Heart right ventricle (tissue), 16 donors: ENCODE measurements at places on chromosomes 1 and 21. TPM values are rescaled to one million over a fixed set of nuclear protein-coding genes. Genes with fewer than 3 reads are reported as not detected.

DNA sequence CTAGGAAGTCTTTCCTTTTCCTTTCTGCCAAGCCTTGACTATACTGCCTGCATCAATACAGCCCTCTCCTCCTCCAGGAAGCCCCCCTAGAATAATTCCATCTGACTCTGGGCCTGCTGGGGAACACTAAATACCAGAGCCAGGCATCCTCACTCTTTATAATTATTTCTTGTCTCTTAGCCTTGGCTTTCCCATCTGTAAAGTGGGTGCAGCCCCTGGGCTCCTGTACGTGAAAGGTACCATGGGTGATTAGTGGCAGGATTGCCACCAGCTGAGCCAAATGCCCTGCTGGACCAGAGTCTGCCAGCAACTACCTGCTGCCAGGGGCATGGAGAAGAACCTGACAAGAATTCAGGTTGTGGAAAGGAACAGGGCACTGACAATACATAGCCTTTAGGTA lies 58.7 kb downstream of the LGR6 start:
- no peak overlapping the region for H3K4me3 ChIP-seq
- no peaks in the 10 kb centered on the region for H3K36me3 ChIP-seq
- H3K4me1 ChIP-seq: no peaks in the 10 kb centered on the region
- DNase-seq: no peak

- no peaks in the 10 kb centered on the region for H3K27me3 ChIP-seq
- no peak for DNase-seq
- H3K4me3 ChIP-seq: no peak overlapping the region
- H3K27ac ChIP-seq: no peak overlapping the region
- no peaks in the 10 kb centered on the region for H3K36me3 ChIP-seq
These were observed 532.3 kb upstream of the USP24 start for GRCh38 chr1:55747408-55747841.

- H3K4me3 ChIP-seq: no peak overlapping the region
- DNase-seq: no peak
- H3K4me1 ChIP-seq: no peaks in the 10 kb centered on the region
- no peak overlapping the region for H3K27ac ChIP-seq
These were observed 116.5 kb downstream of the KCNK1 start for GRCh38 chr1:233730380-233730779.

- H3K4me3 ChIP-seq: no peak overlapping the region
- no peak for DNase-seq
- H3K27me3 ChIP-seq: peaks cover 24% of the 10 kb centered on the region
- H3K27ac ChIP-seq: no peak overlapping the region
- H3K4me1 ChIP-seq: peaks cover 5% of the 10 kb centered on the region
- H3K36me3 ChIP-seq: no peaks in the 10 kb centered on the region
These were observed 3.1 kb upstream of the WNT3A start for GRCh38 chr1:228003461-228004330.

DNA sequence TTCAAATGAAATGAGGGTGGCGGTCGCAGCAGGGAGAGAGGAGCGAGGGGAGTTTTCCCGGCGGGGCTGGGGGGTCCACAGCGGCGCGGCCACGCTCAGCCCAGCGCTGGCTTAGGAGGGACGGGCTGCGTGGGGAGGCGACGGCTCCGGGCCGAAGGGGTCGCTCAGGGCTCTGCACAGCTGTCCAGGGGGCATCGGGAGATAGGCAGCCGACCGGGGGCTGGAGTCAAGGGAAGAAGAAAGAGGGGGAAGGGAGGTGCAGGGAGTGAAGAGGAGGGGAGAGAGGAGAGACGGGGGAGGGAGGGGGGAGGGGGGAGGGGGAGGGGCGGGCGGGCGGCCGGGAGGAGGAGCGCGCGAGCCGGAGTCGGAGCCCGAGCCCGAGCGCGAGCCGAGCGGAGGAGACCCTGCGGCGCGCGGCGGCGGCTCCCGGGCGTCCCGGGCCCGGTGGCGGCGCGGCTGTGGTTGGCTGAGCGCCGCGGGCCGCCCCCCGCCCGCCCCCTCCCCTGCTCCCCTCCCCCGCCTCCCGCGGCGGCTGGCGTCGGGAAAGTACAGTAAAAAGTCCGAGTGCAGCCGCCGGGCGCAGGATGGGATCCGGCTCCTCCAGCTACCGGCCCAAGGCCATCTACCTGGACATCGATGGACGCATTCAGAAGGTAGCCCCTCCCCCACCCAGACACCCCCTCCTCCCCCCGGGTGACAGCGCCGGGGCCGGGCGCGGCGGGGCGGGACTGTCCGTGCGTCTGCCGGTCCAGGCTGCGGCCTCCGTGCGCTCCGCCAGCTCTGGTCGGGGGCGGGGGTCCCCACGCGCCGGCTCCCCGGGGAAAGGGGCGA lies at the start of gene PDE9A:
PDE9A (plus strand) TSS at position 391 of the 831 bp plus-strand sequence; CDS start at position 585, 194 bp downstream.
- H3K27ac ChIP-seq: peak within 1 kb of the TSS; percentile 67
- H3K4me1 ChIP-seq: peaks cover 35% of the 10 kb centered on the region
- peaks cover 38% of the 10 kb centered on the region for H3K27me3 ChIP-seq

- no peaks in the 10 kb centered on the region for H3K36me3 ChIP-seq
- H3K4me3 ChIP-seq: no peak overlapping the region
- H3K27ac ChIP-seq: no peak overlapping the region
- H3K4me1 ChIP-seq: peaks cover 13% of the 10 kb centered on the region
- DNase-seq: no peak
These were observed 23.4 kb downstream of the ARHGEF19 start for GRCh38 chr1:16189003-16189402.

- H3K4me3 ChIP-seq: no peak overlapping the region
- DNase-seq: no peak
- peaks cover 5% of the 10 kb centered on the region for H3K36me3 ChIP-seq
These were observed 1.2 kb upstream of the ATP13A2 start for GRCh38 chr1:17012775-17013490.

GRCh38 chr1:93015590-93015989 lies 54.3 kb upstream of the DIPK1A start:
- H3K4me3 ChIP-seq: no peak overlapping the region
- peak overlapping the region; percentile 22 for H3K27ac ChIP-seq
- peaks cover 2% of the 10 kb centered on the region for H3K4me1 ChIP-seq

GRCh38 chr1:59156526-59157199 lies 140.2 kb upstream of the FGGY start:
- DNase-seq: no peak
- H3K4me1 ChIP-seq: peaks cover 27% of the 10 kb centered on the region
- no peak overlapping the region for H3K27ac ChIP-seq
- no peaks in the 10 kb centered on the region for H3K27me3 ChIP-seq

GRCh38 chr1:115245227-115245626 lies 92.8 kb downstream of the NGF start:
- DNase-seq: no peak
- H3K4me1 ChIP-seq: no peaks in the 10 kb centered on the region
- H3K27me3 ChIP-seq: no peaks in the 10 kb centered on the region
- H3K36me3 ChIP-seq: no peaks in the 10 kb centered on the region

MPC2 gene
- polyA plus RNA-seq: 186 TPM

RBM15 gene
- 5.9 TPM for polyA plus RNA-seq

PRDM16 gene
- polyA plus RNA-seq: 16.8 TPM

TENT5C gene
- polyA plus RNA-seq: 4.0 TPM

BTG2 gene
- 49.6 TPM for polyA plus RNA-seq

UBXN10 gene
- 0.16 TPM for polyA plus RNA-seq

EPHA8 gene
- not detected for polyA plus RNA-seq

CLCA2 gene
- polyA plus RNA-seq: 0.03 TPM
